NCI-H748 treated with DMSO at 0.1 percent for 48 hours (cell line): ENCODE measurements at places on chromosomes 3 and 15.

GRCh38 chr15:101131489-101132389 is 120.1 kb downstream of the CHSY1 start:
- DNase-seq = no peak

DNA sequence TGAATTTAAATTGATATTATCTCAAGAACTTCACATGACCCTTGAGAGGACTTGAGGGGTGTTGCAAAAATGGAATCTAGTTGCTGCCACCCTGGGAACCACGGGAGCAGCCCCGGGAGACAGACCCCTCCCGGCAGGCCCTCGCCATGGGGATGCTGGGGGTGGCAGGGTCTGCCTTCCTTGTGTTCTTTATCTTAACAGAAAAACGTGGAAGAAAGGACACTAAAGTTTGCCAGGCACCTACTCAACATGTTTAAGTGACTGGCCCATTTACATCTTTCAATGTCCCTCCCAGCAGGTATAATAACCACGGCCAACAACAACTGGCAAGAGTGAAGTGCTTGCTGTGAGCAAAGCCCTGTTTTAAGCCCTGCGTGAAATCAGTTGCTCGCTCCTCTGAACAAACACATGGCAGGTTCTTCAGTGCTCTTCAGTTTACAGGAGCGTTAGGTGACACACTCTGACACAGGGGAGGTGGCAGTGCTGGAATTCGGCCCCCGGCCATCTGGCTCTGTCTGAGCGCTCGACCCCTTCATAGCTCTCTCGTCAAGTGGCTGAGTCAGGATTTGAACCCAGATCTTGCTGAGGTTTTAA is 112.5 kb downstream of the ASB7 start:
- DNase-seq = no peak

- no peak for DNase-seq
Observed at GRCh38 chr15:99172171-99172570, 67.3 kb downstream of the SYNM start.

- no peak for DNase-seq
Observed at GRCh38 chr3:180913581-180914404, 1.3 kb downstream of the FXR1 start.

- DNase-seq = no peak
Observed at GRCh38 chr3:184751204-184752040, 39.6 kb upstream of the MAGEF1 start.

GRCh38 chr3:17175187-17175807 is 290.5 kb downstream of the PLCL2 start:
- DNase-seq = no peak

GRCh38 chr3:25472153-25472552 is 44.1 kb downstream of the RARB start:
- DNase-seq = no peak

DNA sequence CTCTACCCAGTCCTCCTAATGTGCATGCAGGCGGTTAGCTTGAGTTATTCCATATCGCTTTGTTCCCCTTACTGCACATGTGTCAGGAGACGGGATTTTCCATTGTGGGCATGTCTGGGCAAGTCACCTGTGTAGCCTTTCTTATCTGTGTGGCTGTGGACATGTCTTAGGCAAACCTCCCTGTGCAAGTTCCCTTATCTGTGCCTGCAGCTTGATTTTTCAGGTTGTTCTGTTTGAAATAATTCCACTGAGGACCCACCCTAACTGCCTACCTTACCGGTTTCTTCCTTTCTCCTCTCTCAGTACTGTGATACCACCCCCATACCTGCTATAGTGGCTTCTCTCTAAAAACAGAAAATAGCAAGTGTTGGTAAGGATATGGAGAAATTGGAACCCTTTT is 113.6 kb downstream of the NEO1 start:
- DNase-seq = no peak

GRCh38 chr3:151084893-151085226 is 604 bp upstream of the MED12L start:
- no peak for DNase-seq

DNA sequence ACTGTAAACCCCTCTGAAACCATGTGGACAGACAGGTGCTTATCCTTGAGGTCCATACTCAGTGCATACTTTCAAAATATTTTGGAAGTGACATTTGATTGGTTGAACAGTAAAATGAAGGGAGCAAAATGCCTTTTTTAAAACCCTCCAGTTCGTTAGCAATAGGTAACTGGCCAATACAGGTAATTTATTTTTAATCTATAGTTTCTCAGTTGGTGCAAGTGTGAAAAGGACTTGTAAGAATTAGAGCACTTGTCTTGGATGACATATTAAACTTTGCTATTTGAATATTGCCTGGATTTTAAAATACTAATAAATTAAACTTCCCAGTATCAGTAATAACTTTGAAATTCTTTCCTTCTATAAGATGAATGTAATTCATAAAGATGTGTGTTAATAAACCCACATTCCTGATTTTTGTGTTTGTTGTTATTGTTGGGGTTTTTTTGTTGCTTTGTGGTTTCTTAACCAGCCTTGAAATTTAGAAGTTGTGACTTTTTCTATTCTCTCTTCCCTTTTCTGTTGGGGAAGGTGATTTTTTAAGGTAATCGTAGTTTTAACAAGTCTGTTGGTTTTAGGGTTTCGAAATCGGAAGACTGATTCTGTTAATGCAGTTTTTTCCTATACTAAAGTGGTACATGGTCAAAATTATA is 90.0 kb downstream of the STT3B start:
- no peak for DNase-seq

- no peak for DNase-seq
Observed at GRCh38 chr3:127738192-127738840, 65.6 kb downstream of the ABTB1 start.

GRCh38 chr15:47186075-47186474 is 531.2 kb upstream of the SEMA6D start:
- peak; percentile 9 for DNase-seq

- DNase-seq = no peak
Observed at GRCh38 chr15:50500352-50500751, 46.1 kb downstream of the USP50 start.
